ENCODE measurements at places on chromosomes 1 and 21.

GRCh38 chr1:75425001-75425650, 185.8 kb downstream of the SLC44A5 start:
- DNase-seq = no peak

- no peak for DNase-seq
These were observed 1.2 kb downstream of the SH3GLB1 start for GRCh38 chr1:86705665-86705985.

DNA sequence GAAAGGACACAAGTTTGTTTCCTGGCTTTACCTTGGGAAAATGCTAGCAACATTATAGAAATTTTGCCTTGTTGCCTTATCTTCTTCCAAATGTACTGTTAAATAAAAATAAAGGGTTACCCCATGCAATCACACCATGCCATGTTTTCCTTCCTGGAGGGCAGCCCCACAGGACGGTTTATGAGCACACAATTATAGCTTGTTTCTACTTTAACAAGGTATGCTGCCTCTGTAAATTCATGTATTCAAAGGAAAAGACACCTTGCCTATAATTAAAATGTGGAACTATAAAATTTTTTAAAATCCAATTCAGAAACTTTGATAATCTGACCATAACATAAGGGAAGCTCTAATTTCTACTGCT, 63.4 kb downstream of the CAPN2 start:
- DNase-seq = no peak

- DNase-seq = no peak
These were observed 16.1 kb downstream of the EIF2B3 start for GRCh38 chr1:44970317-44970716.

DNA sequence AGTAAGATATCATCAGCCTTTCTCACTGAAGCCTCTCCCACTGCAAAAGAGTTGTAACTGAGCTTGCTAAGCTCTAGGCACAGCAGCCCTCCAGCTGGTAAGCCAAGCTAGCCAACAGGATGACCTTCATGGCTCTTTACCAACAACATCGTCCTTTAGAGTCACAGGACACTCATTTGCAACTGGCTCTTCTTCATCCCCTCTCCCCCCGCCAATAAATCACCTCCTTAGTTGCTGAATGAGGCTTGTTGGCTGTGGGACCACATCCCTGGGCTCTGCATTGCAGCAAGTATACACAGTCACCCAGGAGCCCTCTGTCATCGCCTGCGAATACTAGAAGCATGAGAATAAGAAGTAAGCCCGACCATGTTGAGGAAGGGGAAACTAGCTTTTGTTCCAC, 16.0 kb upstream of the ZNF697 start:
- DNase-seq = no peak

GRCh38 chr1:75615613-75616435, 4.9 kb upstream of the SLC44A5 start:
- DNase-seq = no peak

- DNase-seq = no peak
These were observed 100.2 kb downstream of the SIPA1L2 start for GRCh38 chr1:232529747-232530146.

DNA sequence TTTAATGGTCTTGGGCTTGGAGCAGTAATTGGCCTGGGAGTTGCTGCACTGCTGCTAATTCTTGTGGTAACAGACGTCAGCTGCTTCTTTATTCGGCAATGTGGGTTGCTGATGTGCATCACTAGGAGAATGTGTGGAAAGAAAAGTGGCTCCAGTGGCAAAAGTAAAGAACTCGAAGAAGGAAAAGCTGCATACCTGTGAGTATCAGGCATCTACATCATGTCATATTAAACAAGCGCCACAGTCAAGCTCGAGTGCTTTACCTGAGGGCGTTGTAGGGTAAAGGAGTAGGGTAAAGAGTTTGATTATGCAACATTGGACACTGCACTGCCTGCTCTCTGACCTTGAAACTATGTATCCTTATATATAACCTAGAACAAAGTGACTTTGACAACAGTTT, 510.6 kb downstream of the NCAM2 start:
- no peak for DNase-seq

DNA sequence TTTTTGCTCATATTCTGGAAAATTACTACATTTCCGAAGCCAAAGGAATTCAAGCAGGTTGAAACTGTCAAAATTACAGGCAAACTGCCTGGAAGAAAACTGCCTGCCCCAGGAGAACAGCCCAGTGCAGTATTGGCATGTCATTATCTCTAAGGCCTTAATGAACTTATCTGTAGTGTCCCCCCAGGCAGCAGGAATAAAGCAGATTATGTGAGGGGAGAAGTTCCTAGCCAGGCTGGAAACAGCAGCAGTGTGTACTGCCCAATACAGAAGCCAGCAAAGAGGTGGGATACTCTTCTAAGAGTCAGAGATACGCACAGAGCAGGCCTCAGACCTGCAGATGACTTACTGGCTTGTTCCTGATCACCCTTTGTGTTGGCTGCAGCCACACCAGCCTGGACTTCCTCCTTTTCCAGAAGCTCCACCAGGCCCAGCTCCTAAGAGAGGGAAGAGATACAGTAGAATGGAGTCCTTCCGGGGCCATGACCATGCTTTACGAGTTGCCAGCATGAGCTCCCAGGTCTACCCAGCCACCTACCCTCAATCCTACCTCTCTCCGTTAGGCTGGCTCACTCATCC, 11.7 kb downstream of the IQGAP3 start:
- no peak for DNase-seq

GRCh38 chr1:184050636-184051035, 894 bp upstream of the TSEN15 start:
- DNase-seq = no peak

DNA sequence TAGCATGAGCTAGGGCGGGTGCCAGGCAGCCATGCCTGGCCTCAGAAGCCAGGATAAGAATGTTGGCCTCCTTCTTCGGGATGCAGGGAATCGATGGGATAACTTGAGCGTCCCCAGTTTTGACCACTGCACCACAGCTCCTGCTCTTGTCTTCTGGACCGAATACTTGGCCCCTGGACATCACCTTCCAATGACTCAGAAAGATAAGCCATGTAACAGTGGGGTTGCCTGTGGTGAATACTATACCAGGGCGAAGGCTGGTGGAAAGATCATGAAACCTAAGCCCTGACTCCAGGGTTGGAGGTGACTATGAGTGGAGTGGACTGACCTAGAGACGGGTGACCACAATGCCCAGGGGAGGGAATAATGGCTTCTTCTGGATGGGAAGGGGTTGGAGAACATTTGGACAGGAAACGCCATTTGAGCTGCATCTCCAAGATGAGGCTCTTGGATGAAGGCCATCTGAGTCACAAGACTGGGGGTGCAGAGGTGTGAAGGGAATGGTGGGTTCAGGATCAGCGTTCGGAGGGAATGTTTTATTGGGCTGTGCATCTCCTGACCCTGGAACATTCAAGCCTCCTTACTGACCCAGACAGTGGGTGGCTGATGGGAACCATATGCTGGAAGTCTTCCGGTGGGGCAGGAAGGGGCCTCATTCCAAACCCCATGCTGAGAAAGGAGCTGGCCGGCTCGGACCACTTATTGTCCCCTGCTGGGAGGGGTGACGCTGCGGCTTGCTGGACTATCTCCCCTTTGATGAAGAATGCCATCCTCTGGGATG, 18.5 kb upstream of the KCNE2 start:
- DNase-seq = no peak

- DNase-seq = peak; percentile 19
These were observed 23.7 kb upstream of the HFM1 start for GRCh38 chr1:91428182-91428798.

DNA sequence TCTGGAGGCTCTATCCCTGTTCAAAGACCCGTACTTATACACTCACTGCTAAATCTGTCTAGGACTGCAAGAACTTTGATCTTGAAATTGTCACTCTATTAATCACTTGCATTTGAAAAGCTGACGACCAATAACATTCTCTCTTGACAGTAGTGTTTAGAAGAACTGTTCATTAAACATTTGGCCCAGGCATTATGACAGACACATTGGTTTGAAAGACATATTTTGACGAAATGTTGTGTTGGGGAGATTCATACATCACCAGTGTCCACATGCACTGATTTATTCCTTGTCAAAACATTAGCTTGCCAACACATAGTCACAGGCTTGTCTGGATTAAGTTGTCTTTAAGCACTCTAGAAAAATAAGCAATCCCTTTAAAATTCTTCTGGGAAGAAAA, 951.3 kb downstream of the ADGRL2 start:
- DNase-seq = no peak

GRCh38 chr1:215005078-215005477, 77.5 kb upstream of the KCNK2 start:
- DNase-seq = no peak

DNA sequence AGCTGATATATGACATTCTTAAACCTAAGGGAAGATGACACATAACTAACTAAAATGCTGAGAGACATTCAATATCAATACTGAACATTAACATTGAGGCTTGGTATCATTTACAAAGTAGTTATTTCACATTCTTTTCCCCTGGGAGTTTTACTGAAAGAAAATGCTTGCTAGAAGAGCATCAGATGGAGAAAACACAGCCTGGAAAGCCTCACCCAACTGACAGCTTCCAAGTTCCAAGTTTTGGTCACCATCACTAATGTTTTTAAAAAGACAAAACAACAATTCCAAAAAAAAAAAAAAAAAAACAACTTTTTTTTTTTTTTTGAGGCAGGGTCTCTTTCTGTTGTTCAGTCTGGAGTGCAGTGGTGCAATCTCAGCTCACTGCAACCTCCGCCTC, 80.6 kb downstream of the DSCAM start:
- no peak for DNase-seq

DNA sequence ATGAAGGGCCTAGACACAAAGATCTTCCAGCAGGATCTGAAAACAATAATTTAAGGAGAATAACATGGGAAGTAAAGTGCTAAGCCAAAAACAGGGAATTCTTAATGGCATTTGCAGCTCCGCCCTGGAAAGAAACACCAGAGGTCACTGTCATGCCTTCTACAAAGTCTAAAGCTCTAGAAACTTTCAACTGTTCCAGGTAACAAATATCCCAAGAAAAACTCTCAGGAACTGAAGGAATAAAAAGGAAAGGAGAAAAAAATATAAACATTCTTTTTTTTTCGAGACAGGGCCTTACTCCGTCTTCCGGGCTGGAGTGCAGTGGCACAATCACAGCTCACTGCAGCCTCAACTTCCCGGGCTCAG, 13.2 kb downstream of the ZC3H12A start:
- no peak for DNase-seq

DNA sequence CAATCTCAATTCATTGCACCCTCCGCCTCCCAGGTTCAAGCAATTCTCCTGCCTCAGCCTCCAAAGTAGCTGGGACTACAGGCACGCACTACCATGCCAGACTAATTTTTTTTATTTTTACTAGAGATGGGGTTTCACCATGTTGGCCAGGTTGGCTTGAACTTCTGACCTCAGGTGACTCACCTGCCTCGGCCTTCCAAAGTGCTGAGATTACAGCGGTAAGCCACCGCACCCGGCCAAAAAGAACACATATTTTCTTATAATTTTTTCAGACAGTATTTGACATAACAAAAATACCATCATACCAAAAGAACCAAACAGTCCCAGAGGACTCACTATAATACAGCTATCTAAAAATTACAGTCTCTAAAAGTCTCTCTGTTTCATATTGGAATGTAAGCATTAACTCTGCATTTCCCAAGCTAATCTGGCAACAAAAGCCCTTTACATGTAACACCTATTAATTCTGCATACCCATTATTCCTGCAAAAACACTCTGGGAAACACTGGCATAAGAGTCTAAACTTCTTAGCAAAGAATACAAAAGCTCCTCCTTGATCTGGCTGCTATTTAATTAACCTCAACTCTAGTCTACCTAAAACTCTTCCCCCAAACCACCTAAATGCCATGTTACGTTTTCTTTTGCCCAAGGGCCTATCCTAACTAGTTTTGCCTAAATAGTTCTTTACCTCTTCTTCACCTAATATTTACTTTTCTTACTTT, 26.9 kb downstream of the WDR26 start:
- no peak for DNase-seq

DNA sequence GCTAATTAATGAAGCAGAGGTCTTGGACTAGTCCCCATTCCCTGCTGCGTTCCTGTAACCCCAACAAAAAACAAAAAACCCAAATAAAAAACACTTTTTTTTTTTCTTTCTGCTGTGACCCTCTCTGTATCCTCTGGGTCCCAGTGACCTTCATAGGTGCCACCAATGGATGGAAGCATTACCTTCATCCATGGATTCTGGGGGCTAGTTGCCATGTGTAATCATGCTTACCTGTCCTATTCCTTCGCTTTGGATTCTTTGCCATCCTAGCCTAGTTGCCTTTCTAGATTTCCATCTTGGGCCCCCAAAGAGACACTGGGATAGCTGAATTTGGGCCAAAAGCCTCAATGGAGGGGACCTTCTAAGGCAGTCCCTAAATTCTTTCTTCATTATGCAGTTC, 1208.7 kb downstream of the BRINP3 start:
- DNase-seq = no peak

- no peak for DNase-seq
These were observed 59.5 kb downstream of the TOMM20 start for GRCh38 chr1:235069176-235069575.

DNA sequence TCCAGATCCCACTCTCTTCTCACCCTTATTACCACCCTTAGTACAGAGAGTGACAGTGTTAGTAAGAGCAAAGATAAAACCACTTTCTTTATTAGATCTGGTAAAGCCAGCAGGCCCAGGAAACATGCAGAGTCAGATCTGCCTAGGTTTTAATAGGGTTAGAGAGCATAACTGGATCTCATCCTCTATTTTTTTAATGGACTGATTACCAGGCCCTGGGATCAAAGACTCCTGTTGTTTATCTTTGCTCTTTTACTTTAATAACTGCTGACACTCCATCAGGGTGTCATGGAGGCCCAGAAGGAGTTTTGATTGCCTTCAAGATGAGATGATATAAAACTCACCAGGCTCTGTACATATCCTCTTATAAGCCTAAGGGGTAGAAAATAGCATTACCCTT, 45.3 kb upstream of the RGS5 start:
- no peak for DNase-seq

DNA sequence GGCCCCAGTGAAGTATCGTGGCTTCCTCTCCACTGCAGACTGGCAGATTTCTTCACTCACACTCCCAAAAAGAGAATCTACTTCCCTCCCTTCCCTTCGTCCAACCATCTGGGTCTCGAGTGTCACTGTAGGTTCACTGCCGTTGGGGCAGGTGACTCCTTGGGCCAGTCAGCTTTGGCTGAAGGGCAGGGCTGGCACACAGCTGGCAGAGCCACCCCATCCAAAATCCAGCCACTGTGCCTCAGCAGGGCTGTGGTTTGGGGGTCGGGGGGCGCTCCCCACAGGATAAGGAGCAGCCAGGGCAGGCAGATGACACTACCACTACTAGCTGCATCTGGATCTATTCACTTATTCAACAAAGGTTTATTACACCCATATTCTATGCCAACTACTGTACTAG, 9.8 kb downstream of the PINK1 start:
- no peak for DNase-seq

GRCh38 chr1:207186503-207186902, 82.5 kb downstream of the C4BPA start:
- no peak for DNase-seq
